ENCODE measurements at places on chromosomes 5 and 9.

- DNase-seq: no peak
Observed at GRCh38 chr5:159339460-159339859, 9.2 kb upstream of the IL12B start.

DNA sequence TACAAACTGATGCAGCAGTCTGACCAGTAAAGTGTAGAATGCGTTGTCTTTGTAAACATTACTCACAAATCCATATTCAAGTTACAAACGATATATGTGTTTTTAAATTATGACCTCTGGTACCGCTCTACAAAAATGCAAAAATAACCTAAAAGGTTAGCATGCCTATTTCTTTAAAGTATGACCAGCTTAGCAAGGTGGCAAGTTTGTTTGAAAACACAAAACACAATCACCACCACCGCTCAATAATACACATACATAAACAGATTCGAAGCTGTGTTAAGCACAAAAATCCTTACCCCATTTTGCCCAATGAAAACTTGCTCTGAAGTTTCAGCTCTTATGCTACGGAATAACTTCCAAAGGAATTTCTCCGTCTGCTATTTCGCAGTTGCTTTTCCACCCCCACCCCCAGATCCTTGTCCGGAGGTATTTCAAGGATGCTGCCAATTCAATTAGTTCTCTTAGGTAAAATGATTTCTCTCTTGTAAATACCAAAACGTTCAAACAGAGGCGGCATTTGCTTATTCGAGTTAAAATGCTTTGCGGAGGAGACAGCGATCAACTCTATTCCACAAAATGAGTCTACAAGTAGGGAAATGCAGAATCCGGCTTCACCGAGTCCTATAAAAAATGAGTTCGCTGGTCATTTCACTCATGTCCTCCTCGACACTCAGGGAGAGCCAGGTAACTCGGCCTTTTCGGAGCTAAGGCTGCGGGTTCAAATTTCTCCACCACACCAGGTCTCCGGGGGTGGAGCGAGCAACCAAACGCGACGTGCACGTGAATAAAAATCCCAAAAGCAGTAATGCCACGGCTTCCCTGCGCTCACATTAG is 1.2 kb downstream of the HOMER1 start:
- no peak for DNase-seq

DNA sequence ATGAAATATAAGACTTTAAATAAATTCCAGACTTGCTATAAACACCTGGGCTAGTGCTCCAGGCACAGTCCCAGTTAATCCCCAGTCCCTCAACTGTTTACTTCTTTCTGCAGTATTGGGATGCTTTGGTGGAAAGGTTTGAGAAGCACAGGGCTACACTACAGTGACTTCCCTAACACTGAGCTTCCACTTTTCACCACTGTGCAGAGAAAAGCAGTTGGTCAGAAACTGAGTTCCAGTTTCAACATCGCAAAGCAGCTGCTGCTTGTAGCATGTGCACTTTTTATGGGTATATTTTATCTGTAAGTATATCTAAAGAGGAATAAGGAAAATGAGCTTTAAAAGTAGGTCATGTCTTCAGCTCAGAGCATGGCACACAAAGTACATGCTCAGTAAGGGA is 339.7 kb downstream of the NTRK2 start:
- no peak for DNase-seq

DNA sequence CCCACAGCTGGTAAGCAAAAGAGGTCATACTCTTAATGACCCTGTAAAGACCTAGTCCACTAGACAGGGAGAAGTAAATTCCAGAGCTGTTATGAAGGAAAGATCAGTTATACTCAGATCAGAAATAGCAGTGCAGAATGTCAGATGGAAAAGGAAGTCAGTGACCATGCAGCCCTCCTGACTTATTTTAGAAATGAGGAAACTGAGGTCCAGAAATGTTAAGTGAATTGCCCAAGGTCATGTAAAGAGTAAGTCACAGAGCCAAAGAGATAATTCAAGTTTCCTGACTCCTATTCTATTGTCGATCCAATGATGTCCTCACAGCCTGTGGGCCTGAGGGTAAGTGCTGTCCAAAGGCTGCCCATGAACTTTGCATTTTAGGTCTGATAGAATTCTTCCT is 214.9 kb upstream of the IL12B start:
- DNase-seq: no peak

DNA sequence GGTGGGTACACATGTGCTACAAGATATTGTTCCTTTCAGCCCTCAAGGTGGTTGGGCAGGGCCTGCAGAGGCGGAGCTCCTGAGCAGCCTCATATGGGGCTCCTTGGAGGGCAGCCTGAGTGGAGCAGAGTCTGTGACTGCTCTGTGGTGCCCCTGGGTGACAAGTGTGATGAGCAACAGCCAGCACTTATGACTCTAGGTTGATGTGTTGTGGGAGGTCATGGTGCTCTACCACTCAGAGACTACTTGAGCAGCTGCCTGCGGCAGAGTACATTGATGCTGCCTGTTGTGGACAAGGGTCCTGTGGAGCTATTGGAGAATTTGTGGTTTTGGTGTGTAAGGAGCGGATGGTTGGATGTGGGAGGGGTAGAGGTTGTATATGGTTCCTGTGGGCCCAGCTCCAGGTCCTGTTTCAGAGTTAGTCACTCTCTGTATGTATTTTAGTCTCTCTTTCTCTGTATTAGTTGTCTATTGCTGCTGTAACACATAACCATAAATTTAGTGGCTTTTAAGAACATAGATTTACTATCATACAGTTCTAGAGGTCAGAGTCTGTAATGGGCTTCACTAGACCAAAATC is 141.3 kb downstream of the SREK1 start:
- no peak for DNase-seq

DNA sequence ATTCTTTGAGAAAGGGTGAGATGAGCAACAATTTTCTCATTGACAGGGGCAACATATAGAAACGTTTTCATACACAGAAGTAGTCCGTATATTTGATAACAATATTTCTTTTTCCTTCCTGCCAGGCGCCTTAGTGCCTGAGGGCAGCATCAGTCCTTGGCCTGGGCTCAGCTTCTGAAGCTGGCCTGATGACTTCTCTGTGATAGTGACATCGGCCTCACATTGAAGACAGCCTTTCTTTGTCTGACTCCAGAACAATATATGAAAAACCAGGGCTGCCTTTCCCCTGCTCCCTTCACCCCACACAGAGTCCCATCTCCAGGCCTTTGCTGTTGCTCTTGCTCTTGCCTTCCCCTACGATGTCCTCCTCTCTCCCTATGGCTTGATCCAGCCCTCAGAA is 24.1 kb upstream of the TCOF1 start:
- DNase-seq: no peak

- DNase-seq: no peak
Observed at GRCh38 chr5:161299053-161299452, 247.5 kb downstream of the GABRB2 start.

DNA sequence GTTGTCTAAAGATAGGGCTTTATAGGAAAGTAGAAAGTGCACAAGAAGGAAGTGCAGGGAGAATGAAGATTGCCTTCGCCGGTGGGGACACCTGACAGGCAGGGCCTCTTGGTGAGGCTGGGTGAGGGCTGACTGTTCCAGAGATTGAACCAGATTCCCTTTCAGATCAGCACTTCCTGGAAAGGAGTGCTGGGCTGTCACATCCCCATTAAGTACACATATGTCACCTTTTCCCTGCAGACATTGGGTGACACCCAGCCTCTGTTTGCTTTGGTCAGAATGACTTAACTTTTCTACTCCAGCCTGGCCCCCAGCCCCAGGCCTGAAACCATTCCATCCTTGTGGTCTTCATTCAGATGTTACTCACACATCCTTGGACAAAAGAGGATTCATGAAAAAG is 7.4 kb upstream of the SHROOM1 start:
- DNase-seq: no peak

GRCh38 chr5:65047948-65048690 is 279.4 kb downstream of the CWC27 start:
- no peak for DNase-seq

DNA sequence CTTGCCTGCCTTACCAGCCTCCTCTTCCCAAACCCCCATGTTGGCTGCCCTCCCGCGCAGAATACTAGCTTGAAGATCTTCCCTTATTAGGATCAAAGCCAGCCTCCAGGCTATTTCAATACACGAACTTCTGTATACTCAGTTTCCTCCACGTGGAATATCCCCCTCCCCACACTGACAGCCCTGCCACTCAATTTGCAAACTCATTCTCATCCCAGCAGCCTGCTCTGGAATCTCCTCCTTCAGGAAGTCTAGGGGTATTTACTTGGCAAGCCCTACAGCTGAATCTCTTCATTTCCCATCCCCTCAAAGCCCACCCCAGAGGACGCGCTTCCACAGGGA is 157.0 kb upstream of the SMIM23 start:
- DNase-seq: no peak

DNA sequence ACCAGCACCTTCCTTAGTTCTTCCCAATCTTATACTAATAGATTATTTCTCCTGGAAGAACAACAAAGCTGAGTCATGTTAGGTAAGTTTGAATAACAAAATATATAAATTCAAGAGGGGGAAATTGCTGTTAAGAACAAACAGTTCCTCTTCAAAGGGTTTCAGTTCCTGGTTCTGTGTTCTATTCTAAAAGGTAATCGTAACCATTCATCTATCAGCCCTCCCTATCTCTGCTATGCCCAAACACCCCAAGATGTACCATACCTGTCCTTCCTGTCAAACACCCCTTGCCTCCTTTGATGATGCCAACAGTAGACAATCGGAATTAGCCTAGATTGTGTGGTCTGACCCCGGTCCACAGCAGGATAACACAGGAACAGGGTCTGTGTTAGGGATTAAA is 4.2 kb upstream of the RNF180 start:
- no peak for DNase-seq

DNA sequence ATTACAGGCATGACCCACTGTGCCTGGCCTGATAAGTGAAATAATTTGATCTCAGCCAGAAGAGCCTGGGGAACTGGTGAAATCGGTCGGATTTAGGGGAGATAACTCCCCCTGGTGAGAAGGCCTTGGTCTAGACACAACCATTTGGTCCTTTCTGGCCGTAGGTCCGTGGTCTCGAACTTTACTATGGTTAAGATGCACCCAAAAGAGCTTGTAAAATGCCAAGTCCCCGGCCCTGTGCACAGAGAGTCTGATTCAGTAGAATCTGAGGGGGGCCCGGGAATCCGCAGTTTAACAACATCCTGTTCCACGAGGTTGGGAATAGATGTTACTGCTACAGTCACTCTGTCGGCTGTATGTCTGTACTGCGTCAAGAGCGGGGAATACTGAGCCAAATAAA is 140.7 kb downstream of the C9orf50 start:
- DNase-seq: no peak

GRCh38 chr5:131794586-131794985 is 2.2 kb downstream of the FNIP1 start:
- no peak for DNase-seq

DNA sequence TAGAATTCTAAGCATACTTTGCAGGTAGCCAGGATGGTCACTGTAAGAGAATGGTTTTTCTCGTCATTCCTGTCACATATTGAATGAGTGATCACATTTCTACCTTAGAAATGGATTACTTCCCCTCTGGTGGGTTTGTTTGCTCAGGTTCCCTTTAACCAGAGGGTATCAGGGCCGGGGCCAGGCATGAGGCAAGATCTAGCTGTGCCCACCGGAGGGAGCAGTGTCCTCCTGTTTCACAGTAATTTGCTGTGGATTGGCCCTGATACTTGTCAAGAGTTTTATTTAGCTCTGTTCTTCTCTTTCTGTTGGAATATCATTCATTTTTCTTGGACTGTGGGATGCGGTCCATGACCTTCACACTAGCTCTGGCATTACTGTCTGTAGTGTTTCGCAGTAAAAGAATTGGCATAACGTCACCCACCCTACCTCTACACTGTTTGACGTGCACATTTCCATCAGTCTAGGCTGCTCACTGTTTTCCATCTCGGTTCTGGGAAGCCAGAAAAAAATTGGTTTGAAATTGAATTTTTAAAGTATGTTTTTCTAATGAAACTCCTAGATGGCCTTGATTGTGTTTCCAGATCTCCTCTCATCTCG is 42.4 kb upstream of the ZBED3 start:
- no peak for DNase-seq

DNA sequence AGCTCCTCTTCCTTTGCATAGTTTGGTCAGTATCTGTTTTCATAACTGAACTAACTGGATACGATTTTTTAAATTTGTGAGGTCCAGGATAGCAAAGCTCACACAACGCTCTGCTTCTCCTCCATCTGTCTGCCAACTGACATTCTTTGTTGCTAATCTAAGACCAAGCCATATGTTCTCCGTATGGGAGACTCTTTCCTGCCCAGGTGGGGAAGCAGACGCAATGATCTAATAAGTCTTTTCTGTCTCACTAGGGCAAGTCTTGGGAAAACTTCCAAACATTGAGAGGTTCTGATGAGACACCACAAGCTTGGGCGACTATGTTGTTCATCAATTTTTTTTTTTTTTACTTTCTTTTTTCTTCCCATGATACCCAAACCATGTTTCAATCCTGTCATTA is 558.5 kb downstream of the EFNA5 start:
- DNase-seq: no peak

- DNase-seq: no peak
Observed at GRCh38 chr9:136079916-136080246, 15.2 kb downstream of the NACC2 start.

GRCh38 chr5:151055336-151055735 is 25.5 kb downstream of the TNIP1 start:
- DNase-seq: no peak

GRCh38 chr5:132293066-132293991 is 865 bp upstream of the SLC22A4 start:
- DNase-seq: peak; percentile 21

DNA sequence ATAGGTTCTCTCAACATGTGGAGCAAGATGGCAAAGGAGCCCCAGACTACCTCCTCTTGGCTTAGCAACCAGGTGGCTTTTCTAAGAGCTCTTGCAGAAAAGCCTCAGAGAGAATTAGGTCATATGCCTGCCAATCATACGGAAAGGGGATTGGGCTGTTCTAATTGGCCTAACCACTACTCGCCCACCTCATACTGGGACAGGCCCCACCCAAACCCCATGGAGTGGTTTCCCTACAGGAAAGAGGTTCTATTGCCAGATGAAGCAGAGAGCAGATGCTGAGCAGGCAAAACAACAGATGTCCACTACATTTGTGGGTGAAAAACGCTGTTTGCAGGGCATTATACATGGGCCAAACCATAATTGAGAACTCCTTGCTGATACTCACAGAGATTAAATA is 29.0 kb downstream of the ABLIM3 start:
- no peak for DNase-seq

- no peak for DNase-seq
Observed at GRCh38 chr5:167546270-167546669, 745.2 kb upstream of the WWC1 start.

DNA sequence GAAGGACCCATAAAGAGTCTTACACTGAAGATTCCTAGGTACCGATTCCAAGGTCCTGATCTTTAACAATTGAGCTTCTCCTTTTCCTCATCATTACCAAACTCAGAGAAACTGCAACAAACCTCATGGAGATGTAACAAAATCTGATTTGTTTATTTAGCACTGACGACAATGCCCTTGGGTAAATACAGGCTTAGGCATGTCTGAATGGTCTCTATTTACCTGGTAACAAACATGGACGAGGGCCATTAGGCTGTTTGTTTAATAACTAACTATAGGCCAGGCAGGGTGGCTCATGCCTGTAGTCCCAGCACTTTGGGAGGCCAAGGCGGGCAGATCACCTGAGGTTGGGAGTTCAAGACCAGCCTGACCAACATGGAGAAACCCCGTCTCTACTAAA is 333.3 kb downstream of the AGTPBP1 start:
- no peak for DNase-seq

- DNase-seq: no peak
Observed at GRCh38 chr5:136279314-136279713, 86.0 kb downstream of the TRPC7 start.

Measured in CD4-positive, alpha-beta T cell (primary cell).